ENCODE measurements at places on chromosomes 6 and 20.

DNA sequence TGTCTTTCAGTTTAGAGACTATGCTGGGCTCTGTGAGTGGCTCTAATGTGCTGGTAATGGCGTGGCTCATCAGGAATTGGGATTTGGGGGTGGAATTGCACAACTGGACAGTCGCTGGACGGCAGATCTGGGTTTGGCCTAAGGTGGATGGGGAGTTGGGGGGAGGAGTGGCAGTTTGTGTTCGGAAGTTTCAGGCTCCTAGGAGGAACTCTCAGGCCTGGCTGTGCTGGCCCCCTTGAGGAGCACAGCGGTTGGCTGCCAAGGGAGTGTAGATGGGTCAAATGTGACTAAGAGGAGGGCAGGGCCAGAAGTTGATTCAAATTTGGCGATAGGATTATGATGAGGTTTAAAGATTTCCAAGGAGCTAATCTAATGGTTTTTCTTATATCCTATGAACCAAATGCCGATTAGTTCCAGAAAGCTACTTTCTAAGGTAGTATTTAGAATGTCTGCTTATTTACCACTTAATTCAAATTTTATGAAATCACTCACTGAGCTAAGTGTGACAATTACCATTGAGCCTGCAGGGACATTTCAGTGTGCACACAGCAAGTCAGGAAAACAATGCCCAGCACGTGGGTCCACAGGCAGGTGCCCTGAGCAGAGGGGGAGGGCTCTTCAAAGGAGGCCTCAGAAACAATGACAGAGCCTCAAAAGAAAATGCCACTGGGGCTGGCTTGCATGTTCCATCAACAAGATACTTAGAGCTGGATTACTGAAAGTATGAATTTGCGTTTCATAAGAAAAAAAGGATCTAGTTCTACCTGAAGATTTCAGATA lies 111.0 kb downstream of the GJA10 start:
- no peak for DNase-seq

DNA sequence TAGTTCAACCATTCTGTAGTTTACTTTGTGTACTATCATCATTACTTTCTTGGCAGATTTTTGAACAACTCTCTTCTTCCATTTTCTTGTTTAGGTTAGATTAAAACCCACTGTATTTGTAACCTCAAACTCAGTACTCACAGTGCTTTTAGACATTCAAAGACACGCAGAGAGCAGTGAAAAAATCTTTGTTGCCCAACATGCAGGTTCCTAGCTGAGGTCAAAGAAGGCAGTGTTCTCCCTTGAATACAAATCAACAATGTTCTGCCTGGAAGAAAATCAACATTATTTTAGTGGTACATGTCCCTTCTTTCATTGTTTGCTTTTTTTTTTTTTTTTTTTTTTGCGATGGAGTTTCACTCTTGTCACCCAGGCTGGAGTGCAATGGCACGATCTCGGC lies 11.2 kb downstream of the CYB5R4 start:
- no peak for DNase-seq

DNA sequence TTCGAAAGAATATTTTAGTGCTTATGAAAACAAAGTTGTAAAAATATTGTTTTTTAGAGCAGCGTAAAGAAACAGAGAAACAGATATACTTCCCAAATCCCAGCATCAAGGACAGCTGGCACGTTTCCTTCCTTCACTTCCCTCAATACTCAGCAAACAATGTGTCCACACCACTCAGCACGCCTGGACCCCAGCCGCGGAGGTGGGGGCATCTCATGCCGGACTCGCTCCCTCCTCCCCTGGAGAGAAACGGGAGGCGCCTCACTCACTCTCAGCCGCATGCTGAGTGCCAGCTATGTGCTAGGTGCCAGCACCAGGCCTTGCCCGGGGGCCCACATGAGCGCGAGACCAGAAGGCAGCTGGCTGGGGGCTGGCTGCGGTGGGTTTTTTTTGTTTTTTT lies 34.7 kb downstream of the SLC2A4RG start:
- no peak for DNase-seq

DNA sequence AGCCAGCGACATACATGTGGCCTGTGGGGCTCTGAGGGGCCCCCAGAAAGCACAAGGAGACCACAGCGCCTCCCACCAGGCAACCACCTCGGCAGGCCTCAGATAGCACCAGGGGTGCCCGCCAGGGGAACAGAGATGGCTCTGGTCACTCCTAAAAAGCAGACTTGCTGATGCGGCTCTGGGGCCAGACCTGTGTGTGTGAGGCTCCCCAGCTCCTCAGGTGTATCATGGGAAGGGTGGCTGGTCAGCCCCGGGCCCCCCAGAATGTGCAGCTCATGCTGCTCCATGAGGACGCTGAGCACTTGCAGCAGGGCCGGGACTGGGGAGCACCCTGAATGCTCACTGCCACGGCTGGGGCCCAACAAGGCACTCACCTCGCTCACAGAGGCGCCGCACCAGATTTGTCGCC lies 60.2 kb downstream of the PYGB start:
- DNase-seq = no peak

DNA sequence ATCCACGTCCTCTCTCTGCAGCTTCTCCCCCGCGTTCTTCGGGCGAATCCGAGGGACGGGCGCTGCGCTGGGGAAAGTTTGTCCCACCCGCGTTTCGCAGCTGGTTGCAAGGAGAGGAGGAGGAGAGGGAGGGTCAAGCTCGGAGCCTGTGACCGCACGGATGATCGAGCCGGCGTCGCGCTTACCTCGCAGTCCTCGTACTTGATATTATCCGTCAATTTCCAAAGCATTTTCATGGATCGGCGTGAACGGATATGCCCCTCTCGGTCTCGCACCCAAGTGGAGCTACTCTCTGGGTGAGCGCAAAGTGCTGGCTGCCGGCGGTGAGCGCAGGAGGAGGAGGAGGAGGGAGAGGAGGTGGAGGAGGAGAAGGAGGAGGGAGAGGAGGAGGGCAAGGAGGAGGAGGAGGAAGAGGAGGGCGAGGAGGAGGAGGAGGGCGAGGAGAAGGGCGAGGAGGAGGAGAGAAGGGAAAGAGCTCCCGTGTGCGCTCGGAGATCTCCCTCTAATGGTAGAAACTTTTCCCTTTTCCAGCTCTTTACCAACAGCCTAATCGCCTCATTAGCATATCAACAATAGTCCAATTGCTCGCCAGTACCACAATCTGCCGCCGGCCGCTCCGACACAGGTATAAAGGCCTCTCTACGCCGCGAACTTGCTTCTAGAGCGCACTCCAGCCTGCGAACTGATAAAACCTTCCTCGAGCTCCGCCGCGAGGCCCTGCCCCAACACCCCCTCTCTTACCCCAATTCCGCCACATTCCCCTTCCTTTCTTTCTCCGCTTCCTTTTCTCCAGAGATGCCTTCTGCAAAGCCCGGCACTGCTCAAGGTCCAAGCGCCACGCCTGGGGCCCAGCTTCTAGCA lies at the start of gene TFAP2A:
TSS of gene TFAP2A (minus strand) at position 319 of the 861 bp plus-strand sequence. CDS start at position 236, 83 bp downstream.
- DNase-seq = no peak

GRCh38 chr6:15937602-15938001 lies 191.3 kb upstream of the MYLIP start:
- DNase-seq = no peak

Data from cortex of kidney (tissue), 1 donor.